ENCODE measurements at places on chromosomes 13 and 19. TPM values are rescaled to one million over a fixed set of nuclear protein-coding genes. Genes with fewer than 3 reads are reported as not detected.

SYDE1 gene
- not detected for total RNA-seq

FGF14 gene
- total RNA-seq: not detected

DENND1C gene
- total RNA-seq: 119 TPM

ZNF682 gene
- 11.3 TPM for total RNA-seq

ZNF112 gene
- 1.7 TPM for total RNA-seq

EXOC3L2 gene
- total RNA-seq: not detected

ZNF763 gene
- 16.6 TPM for total RNA-seq

GFY gene
- total RNA-seq: not detected

PBX4 gene
- total RNA-seq: 11.8 TPM

NPHS1 gene
- not detected for total RNA-seq

DUXA gene
- not detected for total RNA-seq

LDLR gene
- 4.8 TPM for total RNA-seq

GARIN5B gene
- total RNA-seq: not detected

MEIS3 gene
- not detected for total RNA-seq

OR7D2 gene
- 0.07 TPM for total RNA-seq

ZNF536 gene
- total RNA-seq: not detected

BRCA2 gene
- 7.5 TPM for total RNA-seq

MED25 gene
- 123 TPM for total RNA-seq

FAM83E gene
- total RNA-seq: 1.5 TPM

NLRP4 gene
- total RNA-seq: 0.19 TPM

CYP4F2 gene
- not detected for total RNA-seq

CEACAM16 gene
- total RNA-seq: not detected

OR7A5 gene
- total RNA-seq: not detected

CYP4F11 gene
- total RNA-seq: not detected

ANGPTL8 gene
- total RNA-seq: not detected

TTYH1 gene
- total RNA-seq: not detected

KLK4 gene
- total RNA-seq: 0.52 TPM

LGALS7B gene
- not detected for total RNA-seq

ZNF100 gene
- total RNA-seq: 21.6 TPM

NFKBIB gene
- 30.3 TPM for total RNA-seq

NUFIP1 gene
- total RNA-seq: 4.7 TPM

ZNF543 gene
- 16.7 TPM for total RNA-seq

ZSCAN5A gene
- total RNA-seq: 20.5 TPM

MCF2L gene
- 7.7 TPM for total RNA-seq

EDNRB gene
- not detected for total RNA-seq

NCR1 gene
- total RNA-seq: not detected

SPTBN4 gene
- total RNA-seq: 0.67 TPM

CD79A gene
- total RNA-seq: 1,280 TPM

NXNL1 gene
- not detected for total RNA-seq

SERP2 gene
- not detected for total RNA-seq

PTPRS gene
- total RNA-seq: 12.2 TPM

AMER2 gene
- total RNA-seq: not detected

NKPD1 gene
- not detected for total RNA-seq

MYDGF gene
- 21.2 TPM for total RNA-seq

TRPM4 gene
- not detected for total RNA-seq

CEACAM3 gene
- not detected for total RNA-seq

CDC42EP5 gene
- not detected for total RNA-seq

All from B cell (primary cell).